Stimulated activated CD4-positive, alpha-beta T cell treated with anti-CD3 and anti-CD28 coated beads, Interleukin-1b, Interleukin-23, amount 100 ng/mL, for 24 hours (primary cell): ENCODE measurements at places on chromosomes 4 and X.

DNA sequence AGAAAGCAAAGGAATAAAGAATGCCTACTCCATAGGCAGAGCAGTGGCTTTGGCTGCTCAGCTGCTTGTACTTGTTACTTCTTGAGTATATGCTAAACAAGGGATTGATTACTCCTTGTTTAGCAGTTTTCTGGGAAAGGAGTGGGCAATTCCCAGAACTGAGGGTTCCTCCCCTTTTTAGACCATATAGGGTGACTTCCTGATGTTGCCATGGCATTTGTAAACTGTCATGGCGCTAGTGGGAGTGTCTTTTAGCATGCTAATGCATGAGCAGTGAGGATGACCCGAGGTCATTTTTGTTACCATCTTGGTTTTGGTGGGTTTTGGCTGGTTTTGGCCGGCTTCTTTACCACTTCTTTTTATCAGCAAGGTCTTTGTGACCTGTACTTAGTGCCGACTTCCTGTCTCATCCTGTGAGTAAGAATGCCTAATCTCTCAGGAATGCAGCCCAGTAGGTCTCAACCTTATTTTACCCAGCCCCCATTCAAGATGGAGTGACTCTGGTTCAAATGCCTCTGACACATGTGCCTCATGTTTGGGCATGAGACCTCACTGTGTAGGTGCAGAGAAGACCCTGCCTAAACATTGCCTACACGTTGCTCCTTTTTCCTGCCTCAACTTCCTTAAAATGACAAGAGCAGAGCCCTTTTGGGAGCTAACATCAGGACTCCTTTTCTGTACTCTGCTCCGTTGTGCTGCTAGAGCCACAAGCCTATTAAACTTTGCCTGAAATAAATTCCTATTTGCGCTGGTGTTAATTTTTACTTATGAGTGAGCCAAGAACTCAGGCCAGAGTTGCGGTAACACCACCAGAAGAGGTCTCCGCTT, 21.0 kb upstream of the UBA6 start:
- DNase-seq: no peak

DNA sequence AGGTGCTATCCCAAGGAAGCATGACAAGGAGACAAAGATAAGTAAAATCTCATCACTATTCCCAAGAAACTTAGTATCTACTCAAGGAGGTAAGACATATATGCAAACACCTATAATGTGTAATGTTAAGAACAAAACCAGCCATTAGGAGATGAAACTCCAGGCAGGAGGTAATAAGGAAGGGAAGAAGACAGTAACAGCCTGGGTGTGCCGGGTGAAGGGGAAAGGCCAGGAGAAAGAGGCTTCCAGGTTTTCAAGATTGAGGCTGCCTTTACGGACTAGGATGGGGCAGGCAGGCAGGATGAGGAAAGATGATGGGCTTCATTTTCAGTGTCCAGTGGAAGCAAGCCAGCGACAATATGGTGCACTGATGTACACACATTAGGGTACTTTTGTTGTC, 62.5 kb downstream of the LEF1 start:
- DNase-seq: no peak

DNA sequence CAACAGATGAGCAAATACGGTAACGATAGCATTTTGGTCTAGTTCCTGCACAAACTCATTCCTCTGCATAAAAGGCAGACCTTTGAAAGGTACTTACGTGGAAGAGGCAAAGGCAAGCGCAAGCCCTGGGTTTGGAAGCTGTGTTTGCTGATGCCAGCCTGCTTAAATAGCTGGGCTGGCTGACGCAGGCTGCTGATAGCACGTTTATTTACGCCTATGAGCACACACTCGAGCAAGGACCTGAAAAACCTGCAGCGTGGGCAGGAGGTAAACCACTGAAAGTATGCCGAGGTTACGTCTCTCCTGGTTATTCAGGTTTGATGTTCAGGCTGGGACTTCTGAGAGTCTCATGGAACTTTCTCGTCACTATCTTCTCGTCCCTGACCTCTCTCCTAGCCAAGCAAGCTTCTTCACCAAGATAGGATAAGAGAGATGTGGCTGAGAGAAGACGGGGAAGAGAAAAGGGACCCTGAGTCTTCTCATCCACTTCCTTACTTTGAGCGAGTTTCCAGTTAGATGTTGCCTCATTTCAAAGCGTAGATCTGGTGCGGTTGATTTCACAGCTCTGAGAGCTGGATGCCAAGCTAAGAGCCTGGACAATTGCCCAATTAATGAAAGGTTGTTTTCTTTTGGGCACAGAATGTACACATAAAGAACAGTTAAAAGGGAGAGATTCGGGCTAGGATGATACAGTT, at the start of gene HOPX:
Gene HOPX, minus strand, starts transcription at position 139 of the 695 bp plus-strand sequence. CDS start 23,480 bp downstream, outside the sequence.
- peak; percentile 33 for DNase-seq

DNA sequence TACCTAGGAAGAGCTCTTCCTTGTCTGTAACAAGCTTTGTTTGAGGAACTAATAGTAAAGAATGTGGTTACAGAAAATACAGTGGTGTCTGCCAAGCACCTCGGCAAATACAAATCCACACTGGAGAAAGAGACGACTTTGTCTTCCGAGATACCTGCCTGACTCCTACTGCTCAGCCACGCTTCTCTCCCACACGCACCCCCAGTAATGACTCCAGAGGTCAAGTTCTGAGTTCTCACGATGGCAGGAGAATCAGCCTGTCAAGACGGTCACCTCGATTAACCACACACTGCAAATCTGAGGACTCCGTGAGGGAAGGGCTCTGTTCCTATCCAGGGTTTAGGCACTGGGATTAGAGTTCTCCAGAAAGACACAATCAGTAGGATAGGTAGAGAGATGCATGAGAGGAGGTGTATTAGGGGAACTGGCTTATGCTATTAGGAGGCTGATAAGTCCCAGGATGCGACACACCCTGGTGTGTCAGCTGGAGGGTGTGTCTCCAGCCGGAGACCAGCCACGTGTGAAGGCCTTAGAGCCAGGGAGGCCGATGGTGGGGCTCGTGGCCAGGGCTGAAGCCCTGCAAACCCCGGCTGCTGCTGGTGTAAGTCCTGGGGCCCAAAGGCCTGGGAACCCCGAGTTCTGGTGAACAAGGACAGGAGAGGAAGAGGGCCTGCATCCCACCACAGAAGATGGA, 8.4 kb upstream of the TRIML2 start:
- no peak for DNase-seq

DNA sequence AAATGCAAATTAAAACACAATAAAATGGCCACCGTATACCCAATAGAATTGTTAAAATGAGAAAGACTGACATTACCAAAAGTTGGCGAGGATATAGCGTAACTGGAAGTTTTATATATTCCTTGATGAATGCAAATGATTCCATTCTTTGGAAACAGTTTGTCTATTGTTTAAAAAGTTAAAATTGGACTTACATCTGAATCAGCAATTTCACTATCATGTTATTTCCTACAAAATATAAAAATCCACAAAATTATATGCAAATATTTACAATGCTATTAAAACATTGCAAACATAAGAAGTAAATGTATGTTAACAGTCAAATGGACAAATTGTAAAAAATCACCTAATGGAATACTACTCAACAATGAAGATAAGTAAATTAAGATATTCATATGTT, 852.2 kb upstream of the NDST4 start:
- DNase-seq: no peak

DNA sequence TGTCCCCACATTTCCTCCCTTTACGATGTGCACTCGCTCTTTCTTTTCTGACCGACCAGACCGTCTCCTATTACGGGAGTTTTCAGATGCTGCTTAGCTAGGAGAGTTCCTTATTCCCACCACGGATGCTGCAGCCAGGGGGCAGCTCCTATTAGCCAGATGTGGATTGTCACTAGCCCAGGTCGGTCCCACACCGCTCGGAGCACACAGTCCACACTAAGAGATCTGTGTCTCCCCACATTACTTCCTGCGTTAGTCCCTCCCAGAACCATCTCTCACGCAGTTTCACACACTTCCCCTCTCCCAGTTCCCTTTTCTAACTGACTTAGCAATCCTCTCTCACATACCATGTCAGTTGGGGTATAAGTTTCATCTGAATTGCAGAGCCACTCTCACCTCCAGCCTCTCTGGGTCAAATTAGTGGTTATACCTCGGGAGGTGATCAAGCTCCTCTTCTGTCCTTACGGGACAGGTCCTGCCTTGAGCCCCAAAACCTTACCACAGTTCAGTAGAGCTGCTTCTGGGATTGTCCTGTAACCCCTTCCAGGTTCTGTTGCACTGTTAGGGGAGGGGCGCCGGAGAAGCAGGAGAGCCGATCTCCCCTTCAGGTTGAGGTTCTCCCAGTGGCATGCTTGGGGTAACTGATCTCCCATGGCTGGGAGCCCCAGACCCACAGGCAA, 28.2 kb downstream of the SULT1E1 start:
- no peak for DNase-seq

- no peak for DNase-seq
Observed at GRCh38 chr4:113293674-113294073, 244.2 kb downstream of the ANK2 start.

- DNase-seq: no peak
Observed at GRCh38 chrX:121036137-121036536, 11.3 kb upstream of the GLUD2 start.

- DNase-seq: no peak
Observed at GRCh38 chr4:30727409-30727808, 7.2 kb downstream of the PCDH7 start.

GRCh38 chr4:127291316-127291715, 341.4 kb upstream of the INTU start:
- no peak for DNase-seq

DNA sequence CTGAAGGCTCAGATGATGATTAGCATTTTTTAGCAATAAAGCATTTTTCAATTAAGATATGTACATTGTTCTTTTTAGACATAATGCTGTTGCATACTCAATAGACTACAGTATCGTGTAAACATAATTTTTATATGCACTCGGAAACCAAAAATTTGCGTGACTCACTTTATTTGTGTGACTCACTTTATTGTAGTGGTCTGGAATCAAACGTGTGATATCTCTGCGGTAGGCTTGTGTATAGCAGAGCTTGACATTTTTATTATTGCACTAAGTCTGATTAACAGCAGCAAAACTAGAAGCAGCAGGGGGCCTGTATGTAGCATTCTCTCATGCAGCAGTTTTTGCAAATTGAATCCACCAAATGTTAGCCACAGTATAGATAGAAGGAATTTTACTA, 119.1 kb upstream of the PRDX4 start:
- no peak for DNase-seq

- DNase-seq: no peak
Observed at GRCh38 chr4:6957148-6957520, 47.5 kb downstream of the TBC1D14 start.

DNA sequence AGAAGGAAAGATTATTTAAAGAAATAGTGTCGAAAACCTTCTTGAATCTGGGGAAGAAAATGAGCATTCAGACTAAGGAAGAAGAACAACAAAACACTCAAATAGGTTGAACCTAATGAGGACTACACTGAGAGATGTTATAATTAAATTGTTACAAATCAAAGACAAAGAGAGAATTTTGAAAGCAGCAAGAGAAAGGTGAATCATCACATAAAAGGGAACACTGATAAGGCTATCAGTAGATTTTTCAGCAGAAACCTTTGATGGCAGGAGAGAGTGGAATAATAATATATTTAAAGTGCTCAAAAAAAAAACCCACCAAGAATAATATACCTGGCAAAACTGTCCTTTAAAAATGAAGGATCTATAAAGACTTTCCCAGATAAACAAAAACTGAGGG, 114.9 kb downstream of the AREG start:
- no peak for DNase-seq

GRCh38 chr4:159508917-159509500, 406.1 kb downstream of the RAPGEF2 start:
- no peak for DNase-seq

DNA sequence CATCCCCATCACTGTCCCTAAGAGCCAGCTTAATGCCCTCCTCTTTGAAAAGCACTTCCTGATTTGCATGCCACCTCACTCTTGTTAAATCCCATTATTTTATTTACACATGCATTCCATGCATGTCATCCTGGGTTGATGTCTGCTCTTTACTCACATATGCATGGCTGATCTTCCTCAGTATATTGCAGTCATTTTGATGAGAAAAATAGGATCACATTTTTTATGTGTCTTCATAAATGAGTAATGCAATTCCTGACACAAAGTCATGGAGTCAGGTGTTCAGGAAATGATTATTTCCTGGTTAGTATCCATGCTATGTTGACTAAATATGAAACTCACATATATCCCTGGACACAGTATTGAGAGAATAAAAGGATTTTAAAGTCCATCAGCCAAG, 204.7 kb downstream of the SLIT2 start:
- DNase-seq: no peak

GRCh38 chr4:8085491-8086117, 73.0 kb downstream of the ABLIM2 start:
- no peak for DNase-seq

DNA sequence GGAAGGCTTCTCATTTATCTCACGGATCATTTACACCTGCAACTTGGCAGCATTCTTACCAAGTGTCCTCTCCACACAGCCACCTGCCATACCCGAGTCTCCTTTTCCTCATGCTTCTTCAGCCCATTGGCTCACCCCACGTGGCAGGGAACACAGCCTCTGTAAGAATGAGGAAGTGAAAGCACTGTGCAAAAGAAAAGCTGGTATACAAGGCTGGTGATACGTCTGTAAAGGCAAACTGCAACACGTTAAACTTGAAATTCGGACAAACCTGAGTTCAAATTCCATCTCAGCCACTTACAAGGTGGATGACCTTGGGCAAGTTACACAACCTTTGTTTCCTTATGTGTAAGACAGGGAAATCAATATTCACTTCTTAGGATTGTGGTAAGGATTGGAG, 164.0 kb upstream of the RASGEF1B start:
- no peak for DNase-seq

DNA sequence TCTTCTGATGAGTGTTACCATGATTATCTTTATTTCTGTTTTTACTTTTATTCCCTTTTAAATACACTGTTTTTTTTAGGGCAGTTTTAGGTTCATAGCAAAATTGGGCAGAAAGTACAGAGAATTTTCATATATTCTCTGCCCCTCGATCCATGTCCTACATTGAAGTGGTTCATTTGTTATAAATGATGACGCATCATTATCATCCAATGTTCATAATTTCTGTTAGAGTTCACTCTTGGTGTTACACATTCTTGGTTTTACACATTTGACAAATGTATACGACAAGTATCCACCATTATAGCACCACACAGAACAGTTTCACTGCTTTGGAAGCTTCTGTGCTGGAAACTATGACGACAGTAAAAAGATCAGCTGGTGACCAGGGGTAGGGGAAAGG, 578.1 kb upstream of the AADAT start:
- DNase-seq: no peak

GRCh38 chr4:1463088-1463926, 57.1 kb upstream of the NKX1-1 start:
- no peak for DNase-seq

- DNase-seq: no peak
Observed at GRCh38 chr4:176210101-176210500, 14.7 kb upstream of the SPATA4 start.

DNA sequence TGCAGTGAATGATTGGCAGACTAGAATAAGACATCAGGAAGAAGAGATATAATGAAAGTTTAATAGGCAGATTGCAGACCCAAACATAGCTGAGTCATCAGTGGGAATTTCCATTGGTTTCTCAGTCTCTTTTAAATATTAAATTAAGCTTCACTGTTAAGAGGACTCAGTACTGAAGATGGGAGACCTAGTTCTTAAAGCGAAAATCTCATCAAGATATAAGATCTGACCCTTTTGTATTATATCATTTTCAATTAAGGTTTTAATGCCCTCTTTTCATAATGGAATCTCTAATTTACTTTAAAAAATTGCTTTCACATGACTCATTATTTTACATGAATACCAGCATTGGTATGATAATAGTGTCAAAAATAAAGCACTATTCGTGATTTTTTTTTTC, 168.9 kb upstream of the ATOH1 start:
- no peak for DNase-seq
